COLO829 (cell line): ENCODE measurements at places on chromosomes 6 and 20.

- DNase-seq: no peak
These were observed 32.9 kb upstream of the BACH2 start for GRCh38 chr6:90329386-90330077.

- no peak for DNase-seq
These were observed 76.4 kb downstream of the CDC5L start for GRCh38 chr6:44463728-44464450.

DNA sequence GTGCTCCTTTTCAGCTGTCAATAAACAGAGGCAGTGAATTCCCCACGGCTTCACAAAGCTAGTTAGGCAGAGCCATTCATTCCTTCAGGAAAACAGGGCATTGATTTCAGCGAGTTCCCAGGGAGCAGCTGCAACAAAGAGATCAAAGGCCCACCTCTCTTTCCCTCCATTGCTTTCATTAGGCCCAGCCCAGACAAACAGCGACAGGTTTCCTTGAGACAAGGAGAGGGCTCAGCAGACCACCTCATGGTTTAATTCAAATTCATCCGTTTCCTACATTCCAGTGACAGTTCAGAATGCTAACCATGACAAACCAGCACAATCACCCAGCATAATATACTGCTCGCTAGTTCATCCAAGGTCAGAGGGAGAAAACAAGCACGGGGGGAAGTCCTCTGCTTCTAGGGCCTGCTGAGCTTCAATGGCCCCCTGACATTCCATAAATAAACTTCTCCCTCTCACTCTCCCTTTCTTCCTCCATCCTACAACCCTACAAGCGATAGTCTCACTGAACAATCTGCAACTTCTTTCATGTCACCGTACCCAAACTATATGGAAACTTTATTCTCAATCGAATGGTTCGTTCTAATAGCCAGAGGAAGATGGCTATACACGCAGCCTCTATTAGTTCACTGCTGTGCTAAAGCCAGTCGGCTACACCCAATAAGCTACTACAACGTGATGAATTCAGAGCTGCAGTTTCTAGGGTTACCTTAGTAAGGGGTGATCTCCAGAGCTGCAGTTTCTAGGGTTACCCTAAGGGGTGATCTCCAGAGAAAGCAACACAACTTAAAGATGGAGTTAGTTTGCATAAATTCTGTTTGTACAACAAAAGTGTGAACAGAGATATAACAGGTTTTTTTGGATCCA is 34.7 kb downstream of the PLAGL1 start:
- no peak for DNase-seq

GRCh38 chr20:25248786-25249172 is 894 bp downstream of the PYGB start:
- DNase-seq: no peak

DNA sequence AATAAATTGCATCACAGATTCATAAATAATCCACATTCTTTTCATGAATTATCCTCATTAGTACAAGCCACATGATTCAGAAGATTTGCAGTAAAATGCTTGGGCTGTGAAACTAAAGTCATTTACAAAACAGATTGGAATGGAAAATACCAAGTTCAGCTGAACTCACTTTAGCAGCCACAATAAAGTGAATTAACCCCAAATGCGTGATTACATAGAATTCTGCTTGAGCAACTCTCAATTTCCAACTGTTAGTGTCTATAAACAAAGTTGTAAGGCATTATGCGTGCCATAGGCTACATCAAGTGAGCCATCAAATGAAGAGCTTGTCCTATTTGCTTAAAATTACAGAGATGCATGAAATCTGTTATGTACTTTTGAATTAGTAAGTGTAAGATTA is 60.4 kb upstream of the GFRAL start:
- DNase-seq: no peak

DNA sequence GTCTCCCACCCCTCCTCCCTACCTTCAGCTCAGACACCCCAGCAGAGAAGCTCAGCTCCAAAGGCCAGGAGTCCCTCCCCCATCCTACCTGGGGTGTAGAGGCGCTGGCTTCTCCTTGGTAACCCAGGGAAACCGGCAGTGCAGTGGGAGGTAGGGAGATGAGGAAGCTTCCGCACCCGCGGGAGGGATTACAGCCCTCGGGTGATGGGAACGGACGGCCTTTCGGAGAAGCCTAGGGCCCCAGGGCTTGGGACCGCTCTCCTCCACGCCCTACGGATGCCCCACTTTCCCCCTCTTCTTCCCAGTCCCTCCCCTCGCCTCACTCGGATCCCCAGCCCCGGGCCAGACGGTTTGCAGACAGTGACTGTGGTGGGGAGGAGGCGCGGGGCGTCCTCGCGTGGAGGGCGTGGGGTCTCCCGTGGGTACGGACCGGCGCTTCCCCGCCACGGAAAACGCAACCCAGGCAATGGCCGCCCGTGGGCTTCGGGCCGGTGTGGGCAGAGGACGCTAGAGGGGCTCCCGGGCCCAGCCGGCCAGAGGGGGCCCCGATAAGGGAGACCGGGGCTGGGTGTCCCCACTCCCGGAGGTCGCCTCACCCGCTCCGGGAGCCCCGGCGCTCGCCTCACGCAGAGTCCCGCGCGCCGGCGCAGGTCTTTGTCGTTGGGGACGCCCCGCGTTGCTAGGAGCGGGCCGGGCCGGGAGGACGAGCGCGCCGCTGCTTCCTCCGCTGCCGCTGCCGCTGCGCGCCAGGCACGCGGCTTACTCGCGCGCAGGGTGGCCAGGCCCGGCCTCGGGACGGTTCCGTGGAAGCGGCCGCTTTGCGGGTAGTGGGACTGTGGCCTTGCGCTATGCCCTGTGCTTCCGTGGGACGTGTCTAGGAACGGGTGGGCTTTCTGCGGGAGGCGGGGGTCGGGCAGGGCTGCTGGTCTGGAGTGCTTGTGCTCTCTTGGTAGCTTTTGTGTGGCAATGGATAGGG is 15.8 kb downstream of the AARS2 start:
- no peak for DNase-seq

- no peak for DNase-seq
These were observed 67.8 kb upstream of the RALGAPA2 start for GRCh38 chr20:20780127-20780824.

DNA sequence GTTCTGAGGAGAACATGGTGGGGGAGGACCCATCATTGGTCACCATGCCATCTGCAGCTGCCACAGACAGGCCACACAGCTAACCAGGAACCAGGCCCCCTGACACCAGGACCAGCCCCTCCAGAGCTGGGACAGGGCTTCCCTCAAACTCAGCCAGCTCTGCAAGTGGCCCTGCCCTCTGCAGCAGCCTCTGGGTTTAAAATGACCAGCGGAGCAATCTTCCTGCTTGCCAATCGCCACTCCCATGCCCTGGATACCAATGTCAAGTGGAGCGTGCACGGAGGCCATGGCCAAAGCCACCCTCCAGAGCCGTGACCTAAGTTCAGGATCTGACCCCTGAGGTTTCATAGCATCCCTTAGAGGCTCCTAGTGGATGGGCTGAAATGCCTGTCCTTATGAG is 199.4 kb downstream of the SYNDIG1 start:
- DNase-seq: no peak

DNA sequence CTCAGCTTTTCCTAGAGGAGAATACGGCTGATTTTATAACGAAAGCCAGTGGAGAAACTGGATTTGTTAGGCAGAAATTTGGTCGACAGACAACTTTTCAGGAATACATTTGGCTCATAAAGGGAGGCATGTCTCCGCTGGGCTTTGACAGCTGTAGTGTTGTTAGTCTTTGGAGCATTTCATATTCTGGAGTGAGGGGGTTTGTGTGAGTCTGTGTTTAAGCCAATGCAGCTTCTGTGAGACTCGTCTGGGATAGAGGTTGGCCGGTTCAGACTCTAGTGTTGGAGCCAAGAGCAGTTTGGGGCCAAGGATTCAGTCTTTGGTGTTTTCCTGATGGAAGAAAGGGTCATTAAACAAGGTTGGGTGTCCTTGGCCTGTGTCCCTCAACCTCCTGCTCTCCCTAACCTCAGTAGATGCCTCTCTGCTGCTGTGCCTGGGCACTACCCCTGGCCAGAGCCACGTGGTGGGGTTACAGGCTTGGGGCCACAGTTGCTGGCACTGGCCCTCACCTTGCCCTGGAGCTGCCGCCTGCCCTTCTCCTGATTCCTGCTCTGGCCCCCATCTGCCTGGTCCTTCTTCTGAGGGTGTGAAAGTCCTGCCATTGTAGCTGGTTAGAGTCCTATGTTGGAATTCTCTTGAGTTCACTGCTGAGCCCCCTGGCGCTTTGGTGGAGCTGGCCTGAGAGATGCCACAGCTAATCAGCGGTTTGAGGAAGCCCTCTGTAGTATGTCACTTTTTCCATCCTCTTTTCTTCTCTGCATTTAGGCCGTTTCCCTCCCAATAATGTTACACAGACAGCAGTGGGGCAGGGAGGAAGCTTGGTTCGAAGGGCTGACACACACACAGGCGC is 6.9 kb downstream of the PTK7 start:
- no peak for DNase-seq

- DNase-seq: no peak
These were observed 99.7 kb upstream of the RALGAPA2 start for GRCh38 chr20:20812136-20812535.

DNA sequence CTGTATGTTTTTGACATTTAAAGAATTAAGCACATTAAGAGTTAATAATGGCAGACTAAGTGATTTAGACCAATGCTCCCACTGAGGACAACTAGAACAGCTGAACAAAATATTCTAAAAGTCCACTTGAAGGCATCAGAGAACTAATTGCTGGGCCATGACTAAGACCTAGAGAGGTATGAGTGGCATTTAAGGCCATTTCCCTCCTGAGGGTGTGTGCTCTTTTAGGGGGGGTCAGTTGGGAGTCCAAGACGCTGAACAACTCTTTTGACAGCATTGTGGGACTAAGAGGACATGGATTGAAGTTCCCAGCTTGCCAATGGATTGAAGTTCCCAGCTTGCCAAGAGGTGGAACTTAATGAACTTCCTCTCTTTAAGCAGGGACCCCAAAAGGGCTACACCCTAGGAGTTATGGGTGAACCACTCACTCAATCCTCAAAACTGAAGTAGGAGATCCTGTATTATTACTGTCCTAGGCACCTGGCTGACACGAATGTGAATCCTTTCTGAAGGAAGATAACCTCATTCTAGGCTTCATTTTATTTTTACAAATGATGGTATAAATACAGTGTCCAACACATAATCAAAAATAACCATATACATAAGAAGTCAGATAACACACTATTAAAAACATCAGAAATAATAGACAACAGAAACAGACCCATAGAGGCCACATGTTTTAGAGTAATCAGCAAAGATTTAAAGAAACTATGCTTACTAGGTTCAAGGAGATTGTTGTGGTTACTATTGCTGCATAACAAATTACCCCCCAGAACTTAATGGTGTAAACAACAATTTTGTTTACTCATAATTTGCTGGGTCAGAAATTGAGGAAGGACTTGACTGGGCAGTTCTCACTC is 175.1 kb downstream of the VEGFA start:
- DNase-seq: no peak

- no peak for DNase-seq
These were observed 116.1 kb downstream of the JAG1 start for GRCh38 chr20:10557685-10558084.

- no peak for DNase-seq
These were observed 972.0 kb upstream of the CITED2 start for GRCh38 chr6:140346428-140346827.

GRCh38 chr6:43903739-43904290 is 133.8 kb downstream of the VEGFA start:
- DNase-seq: no peak

DNA sequence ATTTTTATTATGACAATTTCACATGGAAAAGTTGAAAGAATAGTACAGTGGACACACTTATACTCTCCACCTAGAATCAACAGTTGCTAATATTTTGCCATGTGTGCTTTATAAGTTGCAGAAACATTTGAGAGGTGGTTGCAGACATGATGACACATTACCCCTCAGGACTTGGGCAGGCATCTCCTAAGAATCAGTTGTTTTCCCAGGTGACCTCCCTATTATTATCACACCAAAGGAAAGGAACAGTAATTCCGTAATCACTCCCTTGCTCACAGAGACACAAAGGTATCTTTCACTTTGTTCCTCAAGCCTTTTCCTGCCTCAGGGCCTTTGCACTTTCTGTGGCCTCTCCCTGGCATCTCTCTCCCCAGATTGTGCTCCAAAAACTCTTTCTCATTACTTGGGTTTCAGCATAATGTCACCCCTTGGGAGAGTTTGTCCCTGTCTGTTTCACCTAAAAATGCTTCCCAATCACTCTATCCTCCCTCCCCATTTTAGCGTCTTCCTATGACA is 5.9 kb upstream of the SULF2 start:
- no peak for DNase-seq

DNA sequence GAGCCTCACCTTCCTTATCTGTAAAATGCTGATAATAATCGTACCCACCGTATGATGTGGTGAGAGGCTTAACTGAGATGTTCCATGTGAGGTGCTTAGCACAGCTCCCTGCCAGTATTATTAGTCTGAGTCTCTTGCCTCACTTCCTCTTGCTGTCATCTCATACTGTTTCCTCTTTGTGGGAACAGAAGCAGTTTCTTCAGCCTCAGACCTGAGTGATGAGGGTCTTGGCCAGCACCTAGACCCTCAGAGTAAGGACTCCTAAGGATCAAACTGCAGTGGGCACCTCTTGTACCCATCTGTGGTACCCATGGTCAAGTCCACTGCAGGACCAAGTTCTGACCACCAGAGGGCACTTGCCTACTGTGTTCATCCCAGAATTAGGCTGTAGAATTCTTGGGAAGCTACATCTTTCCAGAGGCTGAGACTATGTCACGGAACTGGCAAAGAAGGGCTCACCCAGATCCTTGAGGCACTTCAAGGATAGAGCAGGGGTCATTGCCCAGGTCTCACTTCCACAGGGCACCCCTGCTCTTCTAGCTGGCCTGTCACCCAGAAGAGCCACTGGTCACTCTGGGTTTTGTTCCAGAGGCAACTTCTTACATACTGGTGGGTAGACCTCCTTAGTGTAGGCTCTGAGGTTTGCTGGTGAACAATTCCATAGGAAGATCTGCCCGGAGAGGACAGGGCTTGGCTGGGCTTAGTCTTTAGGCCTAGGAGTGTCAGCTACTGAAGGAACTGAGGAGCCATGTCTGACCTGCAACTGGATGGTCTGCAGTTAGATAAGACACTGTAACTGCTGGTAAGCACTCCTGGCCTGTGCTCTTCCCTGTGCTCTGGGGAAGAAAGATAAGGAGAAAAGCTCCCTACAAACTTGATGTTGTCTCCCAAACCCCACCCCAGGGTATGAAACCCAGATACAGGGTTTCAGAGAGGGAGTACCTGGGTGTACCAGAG is 20.6 kb upstream of the SGK2 start:
- peak; percentile 76 for DNase-seq

DNA sequence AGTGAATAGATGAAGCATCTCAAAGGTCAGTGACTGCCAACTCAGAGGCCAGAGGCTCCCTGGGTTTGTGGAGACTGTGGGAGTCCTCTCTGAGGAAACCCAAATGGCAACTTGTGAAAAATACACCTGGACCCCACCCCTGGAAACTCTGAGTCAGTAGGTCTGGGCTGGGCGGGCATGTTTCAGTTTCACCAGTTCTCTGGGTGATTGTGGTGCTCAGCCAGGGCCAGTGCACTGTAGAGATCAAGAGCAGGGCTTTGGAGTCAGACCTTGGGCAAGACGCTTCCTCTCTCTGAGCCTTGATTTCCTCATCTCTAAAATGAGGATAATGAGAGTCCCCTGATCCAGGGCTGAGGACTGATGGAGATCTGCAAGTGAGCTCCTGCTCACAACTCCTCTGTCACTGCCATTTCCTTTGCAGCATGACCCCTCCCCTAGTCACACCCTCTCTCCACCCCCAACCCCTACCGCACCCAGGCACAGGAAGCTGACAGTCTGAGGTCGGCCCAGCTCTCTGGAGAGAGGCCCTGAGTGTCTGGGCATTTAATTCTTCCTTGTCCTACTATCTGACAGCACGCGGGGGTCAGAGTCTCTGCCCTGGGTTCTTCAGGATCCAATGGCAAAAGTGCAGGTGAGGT is 5.1 kb downstream of the DEF6 start:
- peak; percentile 29 for DNase-seq
